ENCODE measurements at places on chromosomes 4 and X. TPM values are rescaled to one million over a fixed set of nuclear protein-coding genes. Genes with fewer than 3 reads are reported as not detected.

- no peak overlapping the region for H3K4me3 ChIP-seq
- H3K36me3 ChIP-seq, result no peaks in the 10 kb centered on the region
- no peaks in the 10 kb centered on the region for H3K27me3 ChIP-seq
Measured at GRCh38 chrX:41796577-41796976, 72.6 kb downstream of the GPR82 start.

DNA sequence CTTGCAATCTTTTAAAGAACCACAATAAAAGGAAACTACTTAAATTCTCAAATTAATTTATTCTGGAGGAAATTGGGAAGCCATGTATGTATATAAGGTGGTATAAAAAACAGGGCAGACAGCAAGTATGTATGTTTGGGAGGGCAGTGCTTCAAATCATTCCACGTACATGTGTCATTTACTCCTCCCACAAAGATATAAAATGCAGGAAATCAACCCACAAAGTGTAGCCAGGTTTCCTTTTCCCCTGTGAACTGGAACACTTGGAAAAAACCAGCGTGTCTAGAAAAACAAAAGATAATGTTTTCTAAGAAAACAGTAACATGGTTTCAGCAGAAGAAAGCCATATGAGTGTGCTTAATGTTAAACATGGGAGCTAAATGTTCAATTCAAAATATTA, 156.7 kb upstream of the FAM47A start:
- H3K36me3 ChIP-seq, result no peaks in the 10 kb centered on the region
- no peaks in the 10 kb centered on the region for H3K27me3 ChIP-seq
- no peaks in the 10 kb centered on the region for H3K4me1 ChIP-seq
- DNase-seq, result no peak
- no peak overlapping the region for H3K4me3 ChIP-seq
- H3K27ac ChIP-seq, result no peak overlapping the region

DNA sequence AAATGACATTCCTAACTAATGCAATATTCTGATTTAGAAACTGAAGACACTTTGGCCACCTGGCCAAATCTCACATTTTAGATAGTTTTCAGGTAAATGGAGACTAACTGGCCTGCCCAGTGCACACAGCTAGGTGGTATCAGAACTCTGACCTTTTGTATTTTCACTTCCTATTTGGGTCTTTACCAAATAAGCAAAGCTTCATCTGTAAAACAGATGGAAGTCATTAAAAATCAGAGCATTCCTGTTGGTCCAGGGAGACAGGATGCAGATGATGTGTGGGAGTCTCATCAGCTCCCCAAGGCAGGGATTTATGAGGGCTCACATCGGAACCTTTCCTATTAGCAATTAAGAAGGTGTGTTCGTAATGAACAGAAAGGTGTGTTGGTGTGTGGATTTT, 57.7 kb downstream of the ARHGAP10 start:
- no peak overlapping the region for H3K27ac ChIP-seq
- no peak overlapping the region for H3K4me3 ChIP-seq
- H3K36me3 ChIP-seq, result no peaks in the 10 kb centered on the region
- H3K4me1 ChIP-seq, result peaks cover 16% of the 10 kb centered on the region

DNA sequence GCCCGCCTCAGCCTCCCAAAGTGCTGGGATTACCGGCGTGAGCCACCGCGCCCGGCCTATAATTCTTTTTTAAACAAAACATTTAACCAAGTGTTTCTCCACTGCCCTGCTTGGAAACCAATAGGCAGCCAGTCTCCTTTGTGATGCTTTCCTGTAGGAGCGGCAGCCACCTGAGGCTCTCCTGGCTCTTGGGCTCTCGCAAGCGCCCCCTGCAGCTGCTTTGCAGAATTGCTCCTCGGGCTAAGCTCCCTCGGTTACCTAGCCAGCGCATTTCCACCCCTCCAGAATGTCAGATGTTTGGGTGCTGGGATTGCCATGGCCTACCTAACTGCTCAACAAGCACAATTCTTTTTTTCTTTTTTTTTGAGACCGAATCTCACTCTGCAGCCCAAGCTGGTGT, 7.7 kb downstream of the S100P start:
- no peak for DNase-seq
- no peaks in the 10 kb centered on the region for H3K27me3 ChIP-seq
- no peaks in the 10 kb centered on the region for H3K4me1 ChIP-seq
- H3K4me3 ChIP-seq, result no peak overlapping the region
- no peak overlapping the region for H3K27ac ChIP-seq

DNA sequence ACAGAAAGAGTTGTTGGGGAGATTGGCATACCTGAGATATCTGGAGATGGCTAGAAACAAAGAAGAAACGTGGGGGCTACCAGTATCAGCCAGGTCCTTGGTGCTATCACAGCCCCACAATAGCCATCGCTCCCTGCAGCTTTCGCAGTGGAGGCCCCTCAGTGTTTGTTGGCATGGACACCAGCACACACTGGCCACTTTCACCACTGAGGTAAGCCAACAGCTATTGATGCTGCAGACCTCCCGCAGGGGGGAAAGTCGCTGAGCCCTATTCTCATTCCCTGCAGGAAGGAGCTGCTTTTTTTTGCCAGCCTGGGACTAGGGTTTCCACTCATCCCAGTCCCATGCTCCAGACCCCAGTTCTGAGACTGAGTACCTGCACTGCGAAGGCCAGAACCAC, 879.2 kb upstream of the IGFBP7 start:
- H3K4me1 ChIP-seq, result no peaks in the 10 kb centered on the region
- no peak overlapping the region for H3K27ac ChIP-seq
- no peak overlapping the region for H3K4me3 ChIP-seq

GRCh38 chr4:123701131-123701575, 304.6 kb downstream of the SPRY1 start:
- peaks cover 10% of the 10 kb centered on the region for H3K4me1 ChIP-seq
- no peaks in the 10 kb centered on the region for H3K27me3 ChIP-seq
- no peak overlapping the region for H3K4me3 ChIP-seq
- DNase-seq, result peak; percentile 13

GRCh38 chrX:45845142-45845541, 644.5 kb upstream of the DIPK2B start:
- H3K27me3 ChIP-seq, result no peaks in the 10 kb centered on the region
- peaks cover 2% of the 10 kb centered on the region for H3K36me3 ChIP-seq
- H3K4me1 ChIP-seq, result no peaks in the 10 kb centered on the region
- no peak for DNase-seq
- H3K27ac ChIP-seq, result no peak overlapping the region

DNA sequence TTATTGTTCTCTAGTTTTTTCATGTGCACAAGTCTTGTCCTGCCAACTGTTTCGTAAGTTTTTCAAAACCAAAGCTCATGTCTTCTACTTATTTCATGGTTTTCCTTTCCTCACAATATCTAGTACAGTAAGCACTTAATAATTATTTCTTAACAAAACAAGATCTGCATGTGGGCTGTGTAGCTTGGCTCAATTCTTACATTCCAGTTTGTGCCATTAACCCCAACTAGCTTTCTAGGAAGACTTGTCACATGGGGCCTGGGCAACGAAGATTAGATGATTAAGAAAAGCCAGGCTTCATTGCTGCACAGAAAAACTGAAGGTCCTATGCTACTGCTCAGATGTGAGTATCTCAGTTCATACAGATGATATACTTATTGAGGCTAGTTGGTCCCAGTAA, 155.3 kb upstream of the TEX13A start:
- H3K36me3 ChIP-seq, result no peaks in the 10 kb centered on the region
- no peak overlapping the region for H3K4me3 ChIP-seq
- peak; percentile 85 for DNase-seq
- H3K27me3 ChIP-seq, result no peaks in the 10 kb centered on the region

- no peak overlapping the region for H3K4me3 ChIP-seq
- H3K4me1 ChIP-seq, result no peaks in the 10 kb centered on the region
- no peak for DNase-seq
- H3K27me3 ChIP-seq, result no peaks in the 10 kb centered on the region
- no peaks in the 10 kb centered on the region for H3K36me3 ChIP-seq
Measured at GRCh38 chr4:176016601-176017000, 49.0 kb upstream of the WDR17 start.

GRCh38 chr4:44487341-44487740, 38.7 kb upstream of the KCTD8 start:
- H3K36me3 ChIP-seq, result no peaks in the 10 kb centered on the region
- no peaks in the 10 kb centered on the region for H3K4me1 ChIP-seq
- H3K27ac ChIP-seq, result no peak overlapping the region
- H3K27me3 ChIP-seq, result no peaks in the 10 kb centered on the region

DNA sequence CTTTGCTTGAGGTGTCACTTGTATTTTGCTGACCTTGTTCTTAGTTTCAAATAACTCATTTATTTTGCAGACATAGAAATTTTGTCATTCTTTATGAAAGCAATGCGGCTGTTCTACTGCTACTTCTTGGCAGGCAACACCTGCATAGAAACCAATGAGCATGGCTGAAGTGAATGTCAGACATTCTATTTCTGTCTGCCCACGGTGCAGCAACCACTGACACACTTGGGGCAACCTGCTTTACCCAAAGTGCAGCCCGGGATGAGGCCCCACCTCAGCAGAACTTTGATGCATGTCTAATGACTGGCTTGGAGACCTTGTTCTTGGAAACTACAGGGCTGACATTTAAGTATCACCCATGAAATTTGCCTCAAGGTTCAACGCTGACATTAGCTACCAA, 93.6 kb downstream of the RBM47 start:
- no peak for DNase-seq
- H3K4me3 ChIP-seq, result no peak overlapping the region
- no peak overlapping the region for H3K27ac ChIP-seq

DNA sequence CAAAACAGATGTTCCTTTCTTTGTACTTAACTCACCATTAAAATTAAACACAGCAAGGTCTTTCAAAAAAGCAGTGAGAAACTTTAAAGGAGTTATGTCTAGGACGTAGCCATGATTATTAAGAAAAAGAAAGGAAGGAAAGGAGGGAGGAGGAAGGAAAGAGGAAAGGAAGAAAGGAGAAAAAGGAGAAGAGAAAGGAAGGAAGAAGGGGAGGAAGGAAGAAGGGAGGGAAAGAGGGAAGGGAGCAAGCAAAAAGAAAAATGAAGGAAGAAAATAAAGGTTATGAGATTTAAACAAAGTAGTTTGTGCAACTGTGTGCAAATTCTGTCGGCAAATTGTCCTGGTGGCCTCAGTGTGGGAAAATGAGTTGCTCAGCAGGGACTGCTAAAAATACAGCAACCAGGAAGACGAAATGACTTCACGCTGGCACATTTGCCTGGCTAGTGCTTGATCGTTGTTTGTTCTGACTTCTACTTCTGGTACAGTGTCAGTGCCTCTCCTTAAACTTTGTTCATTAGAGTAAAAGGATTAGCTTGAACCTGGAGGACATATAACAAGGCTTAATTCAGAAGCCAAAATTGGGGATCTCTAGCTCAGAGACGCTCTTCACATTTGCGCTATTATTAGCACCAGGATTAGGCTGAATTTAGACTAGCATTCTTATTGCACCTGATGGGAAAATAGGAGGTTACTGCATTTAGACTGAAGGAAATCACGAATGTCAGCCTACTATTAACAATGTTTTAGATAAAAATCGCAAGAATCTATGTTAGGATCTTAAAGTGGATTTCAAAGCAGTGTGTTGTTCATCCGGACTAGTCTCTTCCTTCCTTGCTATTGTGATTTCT, 81.2 kb downstream of the DCK start:
- H3K27ac ChIP-seq, result no peak overlapping the region
- H3K4me1 ChIP-seq, result no peaks in the 10 kb centered on the region
- no peaks in the 10 kb centered on the region for H3K27me3 ChIP-seq

GRCh38 chr4:6445403-6446129, 26.8 kb downstream of the PPP2R2C start:
- no peaks in the 10 kb centered on the region for H3K4me1 ChIP-seq
- H3K27ac ChIP-seq, result no peak overlapping the region
- no peaks in the 10 kb centered on the region for H3K27me3 ChIP-seq
- H3K36me3 ChIP-seq, result no peaks in the 10 kb centered on the region
- no peak overlapping the region for H3K4me3 ChIP-seq

GRCh38 chr4:7585768-7586167, 151.0 kb upstream of the PSAPL1 start:
- no peak overlapping the region for H3K27ac ChIP-seq
- no peak overlapping the region for H3K4me3 ChIP-seq

DNA sequence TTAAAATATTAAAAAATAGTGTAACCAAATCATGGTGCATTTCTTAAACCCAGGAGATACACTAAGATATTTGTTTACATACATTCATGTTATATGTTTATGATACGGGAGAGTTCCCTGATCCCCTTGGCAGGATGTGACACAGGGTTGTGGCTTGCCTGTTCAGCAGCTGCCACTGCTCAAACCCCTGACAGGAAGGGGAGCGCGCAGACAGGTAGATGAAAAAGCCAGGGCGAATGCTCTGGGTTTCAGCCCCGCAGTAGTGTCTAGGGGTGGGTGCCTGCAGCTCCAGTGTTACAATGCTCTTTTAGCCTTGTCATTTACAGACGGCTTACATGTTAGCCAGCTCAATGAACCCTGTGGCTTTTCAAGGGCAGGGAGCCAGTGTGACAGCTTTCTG, 1343.8 kb upstream of the IGFBP7 start:
- no peaks in the 10 kb centered on the region for H3K27me3 ChIP-seq
- no peak overlapping the region for H3K27ac ChIP-seq
- no peaks in the 10 kb centered on the region for H3K36me3 ChIP-seq
- H3K4me1 ChIP-seq, result no peaks in the 10 kb centered on the region

- H3K4me3 ChIP-seq, result no peak overlapping the region
- H3K27me3 ChIP-seq, result no peaks in the 10 kb centered on the region
- H3K36me3 ChIP-seq, result no peaks in the 10 kb centered on the region
- no peak overlapping the region for H3K27ac ChIP-seq
Measured at GRCh38 chr4:39410415-39410814, 3.7 kb downstream of the KLB start.

GRCh38 chr4:168857009-168857408, 153.0 kb downstream of the CBR4 start:
- H3K4me3 ChIP-seq, result no peak overlapping the region
- H3K27ac ChIP-seq, result peak overlapping the region; percentile 73
- H3K27me3 ChIP-seq, result no peaks in the 10 kb centered on the region
- DNase-seq, result peak; percentile 69

DNA sequence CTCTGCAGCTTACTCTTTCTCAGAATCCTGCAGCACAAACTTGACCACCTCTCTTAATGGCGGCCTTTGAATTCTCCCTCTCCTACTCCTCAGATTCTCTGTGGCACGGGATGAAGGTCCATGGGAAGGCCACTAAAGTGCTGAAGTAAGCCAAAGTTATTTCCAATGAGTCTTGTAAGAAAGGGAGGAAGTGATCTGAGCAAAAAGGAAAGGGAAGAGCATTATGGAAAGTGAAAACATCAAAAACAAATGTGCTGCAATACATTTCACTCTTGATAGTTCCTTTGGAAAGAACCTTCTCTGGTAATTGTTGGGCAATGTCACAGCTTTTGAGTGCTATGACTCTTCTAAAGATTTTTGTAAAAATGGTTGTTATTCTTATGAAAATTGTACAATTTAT, 54.3 kb upstream of the CAMK2D start:
- H3K27me3 ChIP-seq, result no peaks in the 10 kb centered on the region
- H3K36me3 ChIP-seq, result no peaks in the 10 kb centered on the region

GRCh38 chr4:3823496-3824341, 57.5 kb downstream of the ADRA2C start:
- H3K27ac ChIP-seq, result no peak overlapping the region
- no peak overlapping the region for H3K4me3 ChIP-seq
- H3K27me3 ChIP-seq, result no peaks in the 10 kb centered on the region
- no peak for DNase-seq
- no peaks in the 10 kb centered on the region for H3K4me1 ChIP-seq
- H3K36me3 ChIP-seq, result no peaks in the 10 kb centered on the region

The PLP1 gene
- not detected for total RNA-seq

The KLKB1 gene
- total RNA-seq, result 0.26 TPM

The ARX gene
- not detected for total RNA-seq

The ZRSR2 gene
- 6.6 TPM for total RNA-seq

The MAMLD1 gene
- total RNA-seq, result 0.77 TPM

The KIAA1210 gene
- total RNA-seq, result not detected

The NKAP gene
- total RNA-seq, result 4.1 TPM

The FAM9C gene
- under 0.01 TPM for total RNA-seq

The S100P gene
- not detected for total RNA-seq

The USP26 gene
- total RNA-seq, result not detected

The GLRB gene
- 25.9 TPM for total RNA-seq

The MAOA gene
- total RNA-seq, result 27.6 TPM

The PABPC1L2B gene
- not detected for total RNA-seq

The DDX53 gene
- not detected for total RNA-seq

The NEXMIF gene
- total RNA-seq, result under 0.01 TPM

The DCX gene
- total RNA-seq, result not detected

The ARMCX1 gene
- 70.4 TPM for total RNA-seq
